ENCODE measurements at places on chromosomes 7 and 10. TPM values are rescaled to one million over a fixed set of nuclear protein-coding genes. Genes with fewer than 3 reads are reported as not detected.

TAF6 gene
- polyA plus RNA-seq: 43.1 TPM

PSD gene
- polyA plus RNA-seq: 12.4 TPM

TWIST1 gene
- polyA plus RNA-seq: 6.9 TPM

SCART1 gene
- 0.72 TPM for polyA plus RNA-seq

MBL2 gene
- not detected for polyA plus RNA-seq

CHCHD1 gene
- 26.3 TPM for polyA plus RNA-seq

BEND7 gene
- polyA plus RNA-seq: 9.9 TPM

SLC18A3 gene
- not detected for polyA plus RNA-seq

LRRTM3 gene
- polyA plus RNA-seq: 0.33 TPM

ITIH2 gene
- polyA plus RNA-seq: 0.02 TPM

CLDN4 gene
- polyA plus RNA-seq: 0.35 TPM

MYL10 gene
- polyA plus RNA-seq: not detected

MNX1 gene
- not detected for polyA plus RNA-seq

FZD8 gene
- polyA plus RNA-seq: 3.4 TPM

Measured in ovary (tissue), 10 donors.